ENCODE measurements at places on chromosomes 5 and 9.
A peak's percentile ranks its signal among the peaks of the same experiment; 100 is the strongest.

DNA sequence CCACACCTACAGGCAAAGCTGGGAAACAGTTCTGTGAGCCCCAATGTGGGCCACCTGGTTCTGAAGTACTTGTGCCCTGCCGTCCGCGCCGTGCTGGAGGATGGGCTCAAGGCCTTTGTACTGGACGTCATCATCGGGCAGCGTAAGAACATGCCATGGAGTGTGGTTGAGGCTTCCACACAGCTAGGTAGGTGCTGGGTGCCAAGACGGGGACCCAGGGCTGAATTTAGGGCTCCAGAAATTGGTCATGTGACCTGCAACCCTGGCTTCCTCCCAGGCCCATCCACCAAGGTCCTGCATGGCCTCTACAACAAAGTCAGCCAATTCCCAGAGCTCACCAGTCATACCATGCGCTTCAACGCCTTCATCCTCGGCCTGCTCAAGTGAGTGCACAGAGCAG is 46.9 kb upstream of the TESK1 start:
- DNase-seq, result no peak

GRCh38 chr9:35813434-35814105 is 1.3 kb downstream of the HINT2 start:
- DNase-seq, result no peak

GRCh38 chr5:151063142-151063989 is 17.5 kb downstream of the TNIP1 start:
- DNase-seq, result no peak

GRCh38 chr5:53856506-53856905 is 296.1 kb downstream of the NDUFS4 start:
- DNase-seq, result no peak

- DNase-seq, result no peak
Measured at GRCh38 chr5:33170411-33170810, 270.4 kb upstream of the TARS1 start.

DNA sequence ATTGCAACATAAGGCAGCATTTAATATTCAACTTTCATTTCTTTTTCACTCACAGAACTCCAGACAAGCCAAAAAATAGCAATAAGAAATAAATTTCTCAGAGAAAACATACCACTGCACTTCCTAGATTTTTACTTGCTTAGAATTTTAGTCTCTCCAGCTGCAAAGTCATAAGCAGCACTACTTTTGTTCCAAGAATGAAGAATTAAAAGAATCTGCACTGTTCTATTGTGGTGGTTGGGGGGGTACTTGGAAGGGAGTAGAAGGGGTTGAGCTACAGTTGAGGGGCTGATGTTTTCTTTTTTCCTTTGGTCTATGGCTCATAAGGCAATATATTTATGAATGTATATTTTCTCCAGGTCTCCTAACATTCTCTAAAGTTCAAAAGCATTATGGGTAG is 144.5 kb downstream of the KIAA0825 start:
- DNase-seq, result no peak

- peak; percentile 31 for DNase-seq
Measured at GRCh38 chr5:89878140-89879132, 531.1 kb downstream of the CETN3 start.

DNA sequence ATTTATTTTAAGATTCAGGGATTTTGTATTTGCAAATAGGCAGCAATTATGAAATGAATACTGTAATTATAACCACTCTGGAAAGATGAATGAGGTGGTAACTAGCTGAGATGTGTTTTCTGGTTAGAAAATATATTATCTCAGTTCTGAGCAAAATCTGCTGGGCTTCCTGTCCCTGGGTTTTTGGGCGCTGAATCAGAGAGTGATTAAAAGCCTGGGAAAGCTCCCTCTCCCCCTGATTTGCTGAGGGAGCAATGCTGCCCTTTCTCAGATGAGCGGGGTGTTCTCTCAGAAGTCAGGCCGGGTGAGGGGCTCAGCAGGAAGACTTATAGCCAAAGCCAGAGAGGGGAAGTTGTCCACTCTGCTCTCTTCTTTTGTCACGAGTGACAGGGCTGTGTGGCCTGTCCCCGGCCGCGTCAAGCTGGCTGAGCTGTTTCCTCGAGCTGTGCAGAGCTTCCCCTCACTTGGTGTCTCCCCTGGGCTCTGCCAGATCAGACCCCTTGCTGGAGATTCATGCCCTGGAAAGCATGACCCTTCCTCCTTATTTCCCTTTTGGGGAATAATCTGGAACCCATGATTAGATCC is 39.8 kb upstream of the PITX1 start:
- no peak for DNase-seq

DNA sequence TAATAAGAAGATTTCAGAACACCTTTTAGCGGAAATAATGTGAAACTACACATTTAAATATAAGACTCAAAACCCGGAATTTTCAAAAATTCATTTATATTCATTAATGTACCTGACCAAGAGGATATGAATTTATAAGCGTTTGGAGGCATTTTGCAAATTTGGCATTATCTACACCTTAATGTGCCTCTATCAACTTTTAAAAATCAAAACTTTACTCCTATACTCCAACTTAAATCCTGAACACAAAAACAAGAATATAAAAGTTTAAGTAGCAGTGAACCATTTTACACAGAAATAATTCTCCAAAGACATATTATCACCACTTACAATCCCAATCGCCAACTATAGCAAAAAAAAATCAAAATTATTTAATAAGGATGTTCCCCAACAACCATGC is 3.9 kb downstream of the ZNF608 start:
- no peak for DNase-seq

DNA sequence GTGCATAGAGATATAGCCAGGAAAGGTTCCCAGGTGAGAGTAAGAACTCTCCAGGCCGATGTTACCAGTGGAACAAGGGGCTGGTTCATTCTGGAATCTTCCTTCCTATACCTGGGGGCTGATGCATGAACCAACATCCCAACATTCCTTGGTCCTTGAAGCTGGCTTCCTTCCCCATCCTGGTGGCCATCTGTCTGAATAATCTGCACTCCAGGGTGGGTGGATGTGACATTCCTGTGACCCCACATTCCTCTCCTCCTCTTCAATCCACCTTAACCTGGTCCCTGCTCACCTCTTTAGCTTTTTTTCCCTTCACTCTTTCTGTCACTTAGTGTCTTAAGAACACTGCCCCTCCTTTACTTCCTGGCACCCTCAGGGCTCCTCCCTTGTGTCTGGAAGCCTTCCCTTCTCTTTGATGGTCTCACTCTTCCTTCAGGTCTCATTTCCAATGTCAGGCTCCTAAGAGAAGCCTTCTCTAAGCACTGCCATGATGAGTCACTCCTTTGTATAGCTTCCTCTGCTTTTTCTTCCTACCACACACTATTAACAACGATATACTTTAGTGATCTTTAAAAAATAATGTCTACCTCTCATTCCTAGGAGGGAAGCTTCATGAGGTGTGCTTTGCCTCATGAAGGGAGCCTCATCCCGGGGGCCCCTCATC is 80.3 kb downstream of the BOD1 start:
- no peak for DNase-seq

DNA sequence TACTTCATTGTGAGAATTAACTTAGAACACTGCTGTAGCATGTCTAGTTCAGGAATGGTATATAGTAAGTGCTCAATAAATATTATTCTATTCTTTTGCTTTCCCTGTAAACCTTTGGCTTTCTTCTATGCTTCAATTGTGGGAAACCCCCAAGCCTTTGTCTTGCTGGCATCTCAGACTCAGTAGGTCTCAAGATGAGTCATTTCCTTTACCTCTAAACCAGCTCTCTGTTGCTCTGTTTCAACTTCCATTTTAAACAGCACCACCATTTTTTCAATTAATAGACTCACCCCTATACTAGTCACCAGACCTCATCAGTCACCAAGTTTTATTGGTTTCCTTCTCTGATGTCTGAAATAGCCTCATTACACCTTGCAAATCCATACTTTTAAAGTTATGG is 43.5 kb downstream of the DMAC1 start:
- no peak for DNase-seq

- DNase-seq, result no peak
Measured at GRCh38 chr5:2131826-2132496, 249.2 kb upstream of the IRX4 start.

- DNase-seq, result no peak
Measured at GRCh38 chr5:59893429-59894227, at the start of gene PDE4D. TSS of gene PDE4D (minus strand) at chr5:59893726.

DNA sequence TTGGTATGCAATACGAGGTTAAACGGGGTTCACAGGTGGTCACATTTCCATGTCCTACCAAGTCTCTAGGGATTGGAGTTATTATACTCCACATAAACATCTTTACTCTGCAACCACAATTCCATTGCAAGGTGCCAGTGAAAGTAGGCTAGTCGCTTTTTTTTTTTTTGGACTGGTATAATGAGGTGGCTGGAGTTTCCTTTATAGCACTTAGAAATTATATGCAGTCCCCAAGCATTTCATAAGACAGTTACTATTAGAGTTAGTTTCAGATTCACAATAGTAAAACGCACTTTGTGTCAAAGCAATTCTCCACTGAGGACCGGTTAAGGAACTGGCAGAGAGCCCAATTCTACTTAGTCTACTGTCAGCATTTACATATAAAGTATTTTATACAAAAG is 1.4 kb downstream of the MEF2C start:
- no peak for DNase-seq

- no peak for DNase-seq
Measured at GRCh38 chr5:116788851-116789403, 214.3 kb upstream of the SEMA6A start.

- no peak for DNase-seq
Measured at GRCh38 chr9:131918481-131918880, 161.2 kb downstream of the MED27 start.

DNA sequence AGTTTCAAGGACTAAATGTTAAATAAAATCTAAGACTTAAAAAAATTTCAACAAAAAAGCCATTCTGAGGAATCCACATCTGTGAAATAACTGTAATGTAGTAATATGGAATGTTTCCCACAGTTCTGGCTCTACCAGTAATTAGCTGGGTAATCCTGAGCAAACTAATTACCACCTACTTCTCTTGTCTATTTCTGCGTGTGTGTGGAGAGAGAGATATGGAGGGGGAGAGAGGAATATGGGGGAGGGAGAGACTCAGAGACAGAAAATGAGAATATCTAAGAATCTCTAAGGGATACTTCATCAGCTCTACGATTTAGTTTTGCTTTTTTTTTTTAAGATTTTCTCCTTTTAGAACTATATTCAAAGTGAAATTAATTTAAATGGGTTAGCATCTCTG is 28.0 kb downstream of the TBCA start:
- DNase-seq, result no peak

- DNase-seq, result no peak
Measured at GRCh38 chr9:19516348-19516747, 107.5 kb downstream of the ACER2 start.

GRCh38 chr5:173391031-173391430 is 62.8 kb upstream of the STC2 start:
- no peak for DNase-seq

DNA sequence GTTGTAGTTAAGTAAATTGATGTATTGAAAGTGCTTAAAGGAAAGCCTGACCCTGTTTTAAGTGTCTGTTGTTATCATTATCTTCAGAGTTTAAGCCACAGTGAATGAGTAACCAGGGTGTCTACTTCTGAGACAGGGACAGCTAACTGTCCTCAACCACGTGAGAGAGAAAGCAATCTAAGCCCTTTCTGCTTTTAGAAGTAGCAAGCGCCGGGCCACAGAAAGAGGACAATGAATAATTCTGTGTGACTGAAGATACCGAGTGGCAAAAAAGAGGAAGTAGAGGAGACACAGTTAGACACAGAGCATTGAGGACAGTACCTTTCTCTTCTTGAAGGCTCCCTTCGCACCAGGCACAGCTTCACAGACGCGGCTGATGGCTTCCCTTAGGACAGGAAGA is 86.3 kb downstream of the S1PR3 start:
- DNase-seq, result no peak

- no peak for DNase-seq
Measured at GRCh38 chr9:91040371-91041215, 239.0 kb downstream of the SYK start.

DNA sequence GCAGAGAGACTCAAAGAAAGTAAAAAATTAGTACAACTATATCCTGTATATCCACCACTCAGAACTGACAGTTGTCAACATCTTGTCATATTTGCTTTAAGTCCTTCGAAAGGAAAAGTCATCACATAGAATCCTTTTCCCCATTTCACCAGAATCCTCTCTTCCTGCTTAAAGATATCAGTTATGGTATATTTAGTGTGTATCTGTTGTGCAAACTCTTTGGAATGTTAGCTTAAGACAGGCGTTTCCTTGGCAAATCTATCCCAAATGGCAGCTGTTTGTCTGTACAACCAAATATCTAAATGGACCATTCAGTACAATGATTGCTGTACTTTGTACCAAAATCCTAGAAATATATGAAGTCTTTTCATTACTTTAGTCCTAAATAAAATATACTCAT is 98.5 kb downstream of the ITGA1 start:
- no peak for DNase-seq

Measured in GM04503 (cell line).